ENCODE measurements at places on chromosomes 2 and 18.

DNA sequence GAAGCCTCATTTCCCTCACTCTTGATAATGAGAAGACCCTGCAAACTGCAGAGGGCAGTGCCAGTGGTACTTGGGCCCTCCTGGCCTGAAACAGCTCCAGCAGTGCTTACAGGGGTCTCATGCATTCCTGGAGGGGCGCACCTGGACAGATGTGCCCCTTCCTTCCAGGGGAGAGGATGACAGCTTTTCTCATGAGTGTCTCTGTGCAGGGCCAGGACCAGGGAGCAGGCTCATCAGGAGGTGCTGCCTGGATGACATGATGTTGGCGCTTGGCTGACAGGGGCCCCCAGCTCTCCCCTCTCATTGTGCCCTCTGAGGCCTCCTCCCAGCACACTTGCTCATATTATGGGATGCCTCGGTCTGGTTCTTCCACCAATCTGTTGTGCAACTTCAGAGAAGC lies 95.1 kb upstream of the MYCN start:
- DNase-seq: no peak

- no peak for DNase-seq
These were observed 11.5 kb downstream of the MSGN1 start for GRCh38 chr2:17827785-17828184.

- DNase-seq: no peak
These were observed 116.9 kb upstream of the TEX51 start for GRCh38 chr2:126781806-126782205.

- no peak for DNase-seq
These were observed 86.5 kb downstream of the ACKR3 start for GRCh38 chr2:236656166-236656565.

DNA sequence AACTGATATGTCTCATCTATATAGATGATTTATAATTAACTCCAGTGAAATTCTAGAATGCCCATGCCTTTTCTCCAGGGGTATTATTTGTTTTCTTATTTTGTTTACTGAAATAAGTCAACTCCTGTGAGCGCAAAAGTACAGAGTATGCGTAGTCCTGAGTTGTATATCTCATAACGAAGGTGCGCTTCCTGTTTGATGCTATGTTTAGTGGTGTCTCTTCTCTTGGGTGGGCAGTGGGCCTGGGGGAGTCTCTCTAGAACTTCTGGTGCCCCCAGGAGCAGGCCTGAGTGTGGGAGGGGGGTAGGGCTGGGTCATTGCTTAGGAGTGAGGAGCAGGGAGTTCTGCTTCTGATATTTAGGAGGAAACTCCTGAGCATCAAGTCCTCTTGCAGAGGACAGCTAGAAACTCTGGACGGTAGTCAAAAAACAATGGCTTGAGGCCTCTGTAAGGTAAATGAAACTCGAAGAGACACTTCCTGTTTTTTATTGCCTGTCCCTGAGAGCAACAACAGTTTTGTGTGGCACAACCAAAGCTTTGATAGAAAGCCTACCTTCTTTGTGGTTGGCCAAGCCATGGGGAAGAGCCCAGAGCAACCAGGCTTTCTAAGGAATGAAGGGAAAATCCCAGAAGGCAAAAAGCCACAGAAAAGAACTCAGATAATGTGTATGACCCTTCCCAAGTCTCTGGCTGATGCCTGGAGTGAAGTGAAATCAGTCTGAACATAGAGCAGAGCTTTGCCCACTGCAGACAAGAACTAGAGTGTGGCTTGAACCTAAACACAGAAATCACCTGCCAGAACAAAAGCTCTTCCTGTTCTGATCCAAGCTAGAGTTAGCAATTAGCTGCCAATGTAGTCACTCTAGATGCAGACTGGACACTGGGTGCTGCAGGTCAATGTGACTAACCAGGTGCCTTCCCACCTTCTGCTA lies 8.5 kb upstream of the SP140L start:
- no peak for DNase-seq

DNA sequence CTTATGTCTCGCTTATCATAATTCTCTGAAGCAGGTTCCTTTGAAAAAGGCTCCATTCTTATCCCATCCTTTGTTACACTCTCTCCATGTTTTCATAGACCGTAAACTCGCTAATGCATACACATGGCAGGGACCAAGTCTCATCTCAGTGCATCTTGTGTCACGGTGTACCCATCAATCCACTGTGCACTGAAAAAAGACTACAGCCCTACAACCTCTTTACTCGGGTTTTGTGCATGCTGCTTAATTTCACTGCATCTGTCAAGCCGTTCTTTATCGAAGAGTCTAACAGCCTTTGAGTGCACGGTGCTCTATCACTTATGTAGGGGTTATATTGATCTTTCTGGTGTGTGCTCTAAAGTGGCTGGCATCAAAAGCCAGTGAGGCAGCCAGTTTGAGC lies 302.9 kb upstream of the ERBB4 start:
- no peak for DNase-seq

DNA sequence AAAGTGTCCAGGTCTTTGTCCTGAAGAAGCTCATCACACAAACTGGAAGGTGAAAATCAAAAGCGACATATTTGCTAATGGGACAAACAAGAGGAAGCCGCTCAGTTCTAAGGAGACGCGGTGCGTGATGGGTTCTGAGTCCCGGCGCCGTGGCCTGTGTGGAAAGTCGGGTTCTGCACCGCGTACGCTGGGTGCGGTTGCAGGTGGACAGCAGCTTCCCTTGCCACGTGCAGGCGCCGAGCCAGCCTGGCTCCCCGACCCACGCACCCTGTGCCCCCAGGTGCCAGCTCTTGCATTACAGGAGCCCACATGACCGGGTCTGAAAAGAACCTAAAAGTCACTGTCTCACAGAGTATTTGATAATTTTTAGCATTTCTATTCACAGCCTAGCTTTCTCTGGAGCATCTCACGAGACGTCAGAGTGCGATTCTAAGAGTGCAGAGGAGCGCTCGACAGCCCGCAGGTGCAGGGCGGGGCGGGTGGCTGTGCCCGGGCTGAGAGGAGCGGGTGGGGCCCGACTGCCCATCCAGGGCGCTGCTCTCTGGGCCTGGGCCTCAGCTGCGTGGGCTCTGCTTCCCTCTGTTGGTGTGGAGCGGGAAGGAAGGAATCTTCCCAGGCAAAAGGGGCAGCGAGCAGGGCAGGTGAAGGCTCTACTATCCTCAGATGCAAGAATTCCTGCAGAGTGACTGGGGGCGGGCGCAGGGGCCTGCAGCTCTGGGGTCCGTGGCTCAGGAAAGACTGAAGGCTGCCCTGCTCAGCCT lies 39.4 kb downstream of the MYT1L start:
- DNase-seq: peak; percentile 1

GRCh38 chr18:25281556-25281955 lies 70.4 kb downstream of the ZNF521 start:
- DNase-seq: no peak

DNA sequence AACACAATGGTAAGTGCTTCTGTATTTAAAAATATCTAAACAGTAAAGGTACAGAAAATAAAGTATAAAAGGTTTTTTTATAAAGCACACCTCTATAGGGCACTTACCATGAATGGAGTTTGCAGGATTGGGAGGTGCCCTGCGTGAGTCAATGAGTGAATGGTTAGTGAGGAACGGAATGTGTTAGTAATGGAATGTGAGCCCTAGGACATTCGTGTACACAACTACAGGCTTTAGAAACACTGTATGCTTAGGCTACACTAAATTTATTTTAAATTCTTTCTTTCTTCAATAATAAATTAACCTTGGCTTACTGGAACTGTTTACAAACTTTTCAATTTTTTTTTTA lies 337.9 kb upstream of the SLC39A10 start:
- peak; percentile 71 for DNase-seq

DNA sequence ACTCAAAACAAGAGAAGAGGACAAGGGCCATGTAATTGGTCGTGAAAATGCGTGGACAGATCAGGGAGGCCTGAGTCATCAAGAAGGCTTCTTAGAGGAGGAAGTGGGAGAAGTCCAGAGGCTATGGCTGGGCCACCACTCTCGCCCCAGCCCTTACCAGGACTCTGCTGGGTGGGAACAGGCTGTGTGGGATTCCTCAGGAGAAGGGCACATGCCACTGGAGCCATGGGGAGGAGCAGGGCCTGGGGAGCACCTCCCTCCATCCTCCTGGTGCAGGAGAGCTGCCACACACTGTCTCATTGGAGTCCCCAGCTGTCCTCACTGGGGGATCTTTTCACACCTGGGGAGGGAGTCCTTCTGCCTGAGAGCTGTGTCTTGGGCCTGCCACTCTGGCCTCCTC lies 9.4 kb upstream of the RALB start:
- DNase-seq: peak; percentile 34

DNA sequence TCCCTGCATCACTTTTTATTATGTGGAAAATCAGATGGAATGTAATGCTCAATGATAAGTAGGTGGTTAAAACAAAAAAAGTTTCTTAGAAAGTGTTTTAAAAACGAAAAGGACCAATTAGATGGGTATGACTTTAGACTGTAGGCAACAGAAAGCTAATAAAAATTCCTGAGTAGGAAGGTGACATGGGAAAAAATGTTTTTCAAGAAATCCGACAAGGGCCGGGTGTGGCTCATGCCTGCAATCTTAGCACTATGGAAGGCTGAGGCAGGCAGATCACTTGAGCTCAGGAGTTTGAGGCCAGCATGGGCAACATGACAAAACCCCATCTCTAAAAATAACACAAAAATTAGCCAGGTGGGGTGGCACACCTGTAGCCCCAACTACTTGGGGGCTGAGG lies 126.1 kb downstream of the THADA start:
- DNase-seq: no peak

DNA sequence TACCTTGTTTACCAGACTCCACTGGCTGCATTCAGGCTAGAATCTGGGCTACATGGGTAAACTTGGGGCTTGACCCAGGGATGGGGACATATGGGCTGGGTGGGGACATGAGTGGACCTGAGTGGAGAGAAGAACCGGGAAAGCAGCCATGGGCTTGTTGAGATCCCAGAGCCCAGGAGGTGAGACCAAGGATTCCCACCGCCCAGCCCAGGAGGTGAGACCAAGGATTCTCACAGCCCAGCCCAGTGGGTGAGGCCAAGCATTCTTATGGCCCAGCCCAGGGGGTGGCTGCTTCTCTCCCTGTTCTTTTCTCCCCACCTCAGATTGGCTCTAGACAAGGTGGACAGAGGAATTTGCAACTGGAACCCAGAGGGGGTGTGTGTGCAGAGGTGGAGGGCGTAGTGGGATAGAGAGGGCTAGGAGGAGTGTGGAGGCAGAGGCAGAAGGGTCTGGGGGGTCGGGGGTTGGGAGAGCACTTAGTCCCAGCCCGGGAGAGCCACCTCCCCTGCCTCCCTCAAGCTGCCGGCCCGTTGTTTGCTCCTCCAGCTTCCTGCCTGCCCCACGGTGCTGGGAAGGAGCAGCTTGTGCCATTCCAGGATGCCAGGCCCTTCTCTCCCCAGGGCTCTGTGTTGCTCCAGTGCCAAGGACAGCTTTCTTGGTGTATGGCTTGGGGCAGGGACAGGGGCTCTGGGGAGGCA lies 25.6 kb downstream of the GLI2 start:
- DNase-seq: no peak

DNA sequence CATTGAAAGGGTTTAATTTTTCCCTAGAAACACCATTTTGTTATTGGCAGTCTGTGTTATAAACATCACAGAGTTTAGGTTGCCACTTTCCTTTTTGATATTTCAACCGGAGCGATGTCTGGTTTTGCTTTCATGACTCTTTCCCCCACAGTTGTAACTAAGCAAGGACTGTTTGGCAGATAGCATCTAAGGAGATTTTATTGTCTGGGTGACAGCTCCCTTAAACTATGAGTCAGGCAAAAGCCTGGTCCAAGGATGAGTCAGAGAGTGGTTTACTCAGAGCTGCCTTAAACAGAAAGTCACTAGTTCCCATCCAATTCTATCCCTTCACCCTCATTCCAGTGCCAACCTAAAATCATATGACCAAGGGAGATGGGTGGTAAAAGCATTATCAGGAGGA lies 341.6 kb upstream of the VWC2L start:
- peak; percentile 92 for DNase-seq

DNA sequence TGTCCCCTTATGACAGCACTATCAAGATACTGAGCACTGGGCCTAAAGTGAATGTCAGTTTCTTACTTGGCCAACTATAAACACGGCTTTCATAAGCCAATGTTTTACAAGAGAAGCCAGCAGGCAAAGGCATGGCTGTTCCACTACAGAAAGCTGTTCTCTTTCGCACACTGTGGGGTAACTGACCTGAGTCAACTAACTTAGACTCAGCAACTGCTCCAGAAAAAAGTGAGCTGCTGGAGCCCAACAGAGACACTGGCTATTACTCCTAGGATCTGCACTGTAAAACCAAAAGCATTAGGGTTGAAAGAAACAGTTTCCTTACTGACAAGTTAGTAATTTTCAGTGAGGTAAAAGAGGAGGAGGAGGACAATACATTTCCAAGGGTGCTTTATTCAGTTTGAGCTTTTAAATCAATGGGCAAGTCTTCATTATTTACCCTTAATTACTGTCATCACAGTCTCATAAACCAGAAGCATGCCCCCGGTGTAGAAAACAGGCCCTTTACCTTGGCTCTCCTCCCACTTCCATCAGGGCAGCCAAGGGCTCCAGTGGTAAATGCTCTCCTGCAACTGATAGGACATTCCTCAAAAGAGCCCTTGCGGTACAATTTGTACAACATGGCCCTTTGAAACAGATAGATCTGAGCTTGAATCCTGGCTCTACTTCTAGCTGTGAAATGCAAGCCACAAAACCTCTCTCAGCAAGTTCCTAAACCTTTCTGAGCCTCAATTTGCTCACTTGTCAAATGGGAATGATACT lies 275.7 kb downstream of the PDE11A start:
- DNase-seq: no peak

DNA sequence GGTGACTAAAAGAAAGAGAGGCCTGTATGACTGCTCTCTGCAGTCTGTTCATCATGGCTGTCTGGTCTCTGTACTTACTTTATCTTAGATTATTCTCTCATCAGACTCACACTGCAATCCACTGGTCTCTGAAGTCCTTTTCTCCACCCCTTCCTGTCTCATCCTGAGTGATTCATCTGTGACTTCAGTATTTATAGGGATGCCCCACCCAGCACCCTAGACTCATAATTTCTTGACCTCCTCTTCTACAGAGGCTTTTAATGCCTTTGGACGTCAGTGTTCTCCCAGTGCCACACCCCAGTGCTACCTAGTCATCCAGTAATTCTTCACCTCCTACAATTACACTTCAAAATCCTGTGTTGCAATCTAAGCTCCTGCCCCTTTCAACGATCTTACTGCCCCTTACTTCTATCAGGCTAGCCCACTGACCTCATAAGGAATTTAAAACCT lies 14.9 kb upstream of the ITPRID2 start:
- DNase-seq: peak; percentile 35

GRCh38 chr2:215847056-215847455 lies 166.3 kb downstream of the MREG start:
- no peak for DNase-seq

GRCh38 chr2:94873362-94874276 lies 2.4 kb downstream of the TEKT4 start:
- no peak for DNase-seq

GRCh38 chr18:10010611-10011015 lies 96.8 kb downstream of the VAPA start:
- DNase-seq: peak; percentile 82

Measured in fibroblast of upper back skin (primary cell).